ENCODE measurements at places on chromosomes 5 and 9. TPM values are rescaled to one million over a fixed set of nuclear protein-coding genes. Genes with fewer than 3 reads are reported as not detected.
A peak's percentile ranks its signal among the peaks of the same experiment; 100 is the strongest.

GRCh38 chr9:24582146-24583126 is 36.7 kb upstream of the IZUMO3 start:
- no peak for DNase-seq

- no peak for DNase-seq
These were observed 15.4 kb upstream of the OCLN start for GRCh38 chr5:69477170-69477569.

DNA sequence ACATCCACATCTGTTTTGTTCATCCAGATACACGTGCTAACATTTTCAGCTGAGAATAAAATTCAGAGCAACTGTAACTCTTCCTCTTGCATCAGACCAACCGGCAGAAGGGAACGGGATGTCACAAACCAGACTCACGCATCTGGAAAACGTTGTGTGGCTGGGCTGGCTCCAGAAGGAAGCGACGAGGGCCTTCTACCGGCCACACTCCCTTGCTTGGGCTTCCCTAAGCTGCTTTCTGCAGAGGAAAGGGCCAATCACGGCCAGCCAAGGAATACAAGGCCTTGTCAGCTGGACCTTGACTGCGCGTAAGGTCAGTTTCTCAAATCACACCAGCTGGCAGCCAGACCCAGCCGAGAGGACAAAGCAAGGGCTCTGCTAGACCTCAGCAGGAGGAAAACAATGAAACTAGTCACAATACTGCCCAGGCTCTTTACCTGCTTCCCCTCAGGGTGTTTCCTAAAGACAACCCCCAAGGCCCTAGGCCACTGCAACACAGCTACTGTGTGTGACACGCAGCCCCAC is 106.1 kb downstream of the THBS4 start:
- peak; percentile 15 for DNase-seq

DNA sequence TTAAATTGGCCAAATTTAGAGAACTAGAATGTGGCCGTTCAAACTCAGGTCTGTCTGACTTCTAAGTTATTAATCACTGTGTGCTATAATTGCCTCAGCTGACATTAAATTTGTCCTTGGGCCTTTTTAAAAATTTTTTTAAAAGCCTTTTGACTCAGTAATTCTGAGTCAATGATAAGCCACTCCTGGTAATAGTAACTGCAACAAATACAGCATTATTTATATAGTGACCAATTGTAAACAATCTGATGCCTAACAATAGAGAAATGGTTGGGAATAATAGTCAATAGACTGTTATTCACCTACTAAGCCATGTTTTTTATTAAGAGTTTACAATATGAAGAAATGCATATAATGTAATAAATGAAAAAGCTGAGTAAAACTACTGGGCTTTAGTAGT is 70.9 kb upstream of the FSD1L start:
- DNase-seq: no peak

GRCh38 chr9:70924895-70925547 is 196.4 kb downstream of the TRPM3 start:
- peak; percentile 84 for DNase-seq

Gene CYLC2
- total RNA-seq: not detected

Gene FOXD4L5
- total RNA-seq: under 0.01 TPM

Gene PRLR
- total RNA-seq: 0.54 TPM

Gene MTRR
- 30.6 TPM for total RNA-seq

Gene ADCY2
- total RNA-seq: not detected
